ENCODE measurements at places on chromosomes 16 and 17.
A peak's percentile ranks its signal among the peaks of the same experiment; 100 is the strongest.

DNA sequence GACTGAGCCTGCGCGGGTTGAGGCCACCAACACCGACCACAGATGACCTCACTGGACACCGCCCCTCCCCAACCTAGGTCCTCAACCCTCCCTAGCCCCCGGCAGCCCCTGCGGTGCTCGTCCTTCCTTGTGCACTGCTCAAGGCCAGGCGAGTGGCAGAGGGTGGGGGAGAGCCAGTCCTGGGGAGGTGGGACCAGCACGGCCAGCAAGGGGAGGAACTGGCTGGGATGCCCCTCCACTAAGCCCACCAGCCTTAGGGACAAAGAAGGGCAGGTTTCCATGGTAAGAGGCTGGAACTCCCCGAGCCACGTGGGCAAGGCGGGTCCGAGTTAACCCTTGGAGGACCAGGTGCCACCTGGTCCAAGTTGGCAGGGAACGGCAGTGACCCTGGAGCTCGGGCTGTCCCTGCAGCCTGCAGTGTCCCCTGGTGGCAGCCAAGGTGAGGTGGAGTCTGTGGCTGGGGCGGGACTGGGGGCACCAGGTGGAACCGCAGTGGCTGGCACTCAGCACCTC lies 9.2 kb downstream of the FSCN2 start:
- H3K4me3 ChIP-seq: no peak overlapping the region
- no peaks in the 10 kb centered on the region for H3K36me3 ChIP-seq
- DNase-seq: no peak
- H3K27ac ChIP-seq: no peak overlapping the region

DNA sequence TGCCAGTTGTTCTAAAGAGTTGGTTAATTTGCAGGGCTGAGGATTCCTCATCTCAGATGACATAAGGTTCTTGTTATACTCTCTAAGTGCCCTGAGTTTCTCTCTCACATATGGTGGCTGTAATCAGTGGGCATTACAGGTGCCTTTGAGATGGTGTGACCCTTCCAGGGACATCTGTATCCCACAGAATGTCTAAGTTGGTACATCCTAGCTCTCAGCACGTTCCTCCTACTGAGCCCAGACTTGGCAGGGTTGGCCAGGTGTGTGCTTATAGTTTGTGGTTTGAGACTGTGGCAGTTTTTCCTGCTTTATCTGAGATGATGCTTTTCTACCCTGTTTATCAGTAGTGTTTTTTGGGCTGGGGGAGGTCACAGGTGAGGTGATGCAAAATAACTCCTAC lies 36.3 kb downstream of the SPECC1 start:
- no peaks in the 10 kb centered on the region for H3K4me1 ChIP-seq
- no peaks in the 10 kb centered on the region for H3K36me3 ChIP-seq
- no peak overlapping the region for H3K27ac ChIP-seq
- H3K4me3 ChIP-seq: no peak overlapping the region

- H3K4me1 ChIP-seq: no peaks in the 10 kb centered on the region
- peaks cover 12% of the 10 kb centered on the region for H3K36me3 ChIP-seq
- H3K4me3 ChIP-seq: no peak overlapping the region
- DNase-seq: no peak
- H3K27me3 ChIP-seq: no peaks in the 10 kb centered on the region
Measured at GRCh38 chr16:67653128-67653788, 6.8 kb downstream of the ACD start.

DNA sequence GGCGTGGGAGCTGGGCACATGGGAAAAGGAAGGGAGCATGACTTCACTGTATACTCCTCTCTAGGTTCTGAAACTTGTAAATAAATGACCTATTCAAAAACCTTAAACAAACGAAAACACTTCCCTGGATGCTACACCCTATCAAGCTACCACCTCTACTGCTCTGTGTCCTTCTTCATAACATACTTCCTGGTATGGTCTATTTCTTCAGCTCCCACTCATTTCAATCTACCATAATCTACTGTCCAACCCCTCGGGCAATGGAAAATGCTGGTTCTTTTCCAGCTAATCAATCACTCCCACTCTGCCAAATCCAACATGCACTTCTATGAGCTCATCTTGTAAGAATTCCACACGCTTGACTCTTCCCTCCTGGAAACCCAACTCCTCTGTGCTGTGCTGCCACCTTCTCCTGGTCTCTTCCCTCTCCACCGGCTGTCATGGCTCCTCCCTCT lies 42.4 kb downstream of the AMFR start:
- no peaks in the 10 kb centered on the region for H3K27me3 ChIP-seq
- H3K4me3 ChIP-seq: no peak overlapping the region
- DNase-seq: no peak
- H3K27ac ChIP-seq: no peak overlapping the region
- H3K36me3 ChIP-seq: peaks cover 5% of the 10 kb centered on the region

DNA sequence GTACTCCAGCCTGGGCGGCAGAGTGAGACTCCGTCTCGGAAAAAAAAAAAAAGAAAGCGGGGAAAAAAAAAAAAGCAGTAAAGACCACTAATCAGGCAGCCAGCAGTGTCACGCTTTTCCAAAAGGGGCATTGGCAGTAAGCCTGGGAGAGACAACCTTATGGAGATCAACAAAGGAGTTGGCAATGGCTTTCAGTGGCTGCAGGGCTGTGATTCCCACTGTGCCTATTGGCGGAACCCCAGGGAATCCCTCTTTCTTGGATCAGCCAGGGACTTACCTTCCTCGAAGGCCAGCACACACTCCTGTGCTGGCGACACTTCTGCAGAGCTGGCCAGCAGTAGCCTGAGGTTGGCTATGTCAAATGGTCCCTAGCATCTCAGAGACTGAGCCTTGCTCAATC lies 43.2 kb upstream of the ZFHX3 start:
- no peak for DNase-seq
- no peaks in the 10 kb centered on the region for H3K4me1 ChIP-seq
- H3K27ac ChIP-seq: no peak overlapping the region
- no peaks in the 10 kb centered on the region for H3K27me3 ChIP-seq

- no peaks in the 10 kb centered on the region for H3K36me3 ChIP-seq
- no peaks in the 10 kb centered on the region for H3K27me3 ChIP-seq
- H3K4me3 ChIP-seq: no peak overlapping the region
- H3K4me1 ChIP-seq: no peaks in the 10 kb centered on the region
- H3K27ac ChIP-seq: no peak overlapping the region
- DNase-seq: peak; percentile 8
Measured at GRCh38 chr16:20216591-20217217, 110.6 kb downstream of the GP2 start.

GRCh38 chr17:50191359-50192143 lies 9.9 kb downstream of the COL1A1 start:
- H3K27me3 ChIP-seq: no peaks in the 10 kb centered on the region
- no peak overlapping the region for H3K27ac ChIP-seq
- H3K4me1 ChIP-seq: peaks cover 18% of the 10 kb centered on the region
- no peak overlapping the region for H3K4me3 ChIP-seq

- no peaks in the 10 kb centered on the region for H3K4me1 ChIP-seq
- H3K27ac ChIP-seq: no peak overlapping the region
- DNase-seq: no peak
- H3K27me3 ChIP-seq: no peaks in the 10 kb centered on the region
Measured at GRCh38 chr16:81693041-81693743, 85.9 kb upstream of the PLCG2 start.

DNA sequence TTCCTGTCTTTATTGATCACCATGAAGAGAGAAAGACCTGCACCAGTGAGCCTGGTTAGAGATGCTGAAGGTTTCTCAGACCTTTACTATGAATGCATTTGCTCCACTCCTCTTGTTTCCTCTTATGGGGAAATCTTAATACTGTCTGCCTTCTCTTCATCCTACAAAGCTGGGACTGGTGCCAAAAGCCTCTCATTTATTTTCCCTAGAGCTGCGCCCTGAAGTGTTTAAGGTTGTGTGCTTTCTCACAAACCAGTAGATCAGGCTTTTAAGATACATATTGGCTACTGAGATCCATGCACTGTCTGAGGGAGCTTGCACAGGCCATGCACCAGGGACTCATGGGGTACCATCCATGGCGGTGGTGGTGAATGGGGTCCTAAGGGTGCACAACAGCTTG lies 286.1 kb upstream of the PMFBP1 start:
- H3K27ac ChIP-seq: no peak overlapping the region
- H3K36me3 ChIP-seq: no peaks in the 10 kb centered on the region
- H3K4me1 ChIP-seq: no peaks in the 10 kb centered on the region
- no peak overlapping the region for H3K4me3 ChIP-seq

GRCh38 chr17:35766903-35767510 lies 6.3 kb downstream of the C17orf50 start:
- H3K4me3 ChIP-seq: no peak overlapping the region
- H3K27ac ChIP-seq: no peak overlapping the region
- H3K36me3 ChIP-seq: no peaks in the 10 kb centered on the region
- H3K4me1 ChIP-seq: peaks cover 5% of the 10 kb centered on the region
- no peak for DNase-seq
- no peaks in the 10 kb centered on the region for H3K27me3 ChIP-seq

GRCh38 chr17:10836966-10837590 lies 809 bp downstream of the PIRT start:
- no peak overlapping the region for H3K27ac ChIP-seq
- H3K4me3 ChIP-seq: no peak overlapping the region
- H3K4me1 ChIP-seq: no peaks in the 10 kb centered on the region
- DNase-seq: no peak

DNA sequence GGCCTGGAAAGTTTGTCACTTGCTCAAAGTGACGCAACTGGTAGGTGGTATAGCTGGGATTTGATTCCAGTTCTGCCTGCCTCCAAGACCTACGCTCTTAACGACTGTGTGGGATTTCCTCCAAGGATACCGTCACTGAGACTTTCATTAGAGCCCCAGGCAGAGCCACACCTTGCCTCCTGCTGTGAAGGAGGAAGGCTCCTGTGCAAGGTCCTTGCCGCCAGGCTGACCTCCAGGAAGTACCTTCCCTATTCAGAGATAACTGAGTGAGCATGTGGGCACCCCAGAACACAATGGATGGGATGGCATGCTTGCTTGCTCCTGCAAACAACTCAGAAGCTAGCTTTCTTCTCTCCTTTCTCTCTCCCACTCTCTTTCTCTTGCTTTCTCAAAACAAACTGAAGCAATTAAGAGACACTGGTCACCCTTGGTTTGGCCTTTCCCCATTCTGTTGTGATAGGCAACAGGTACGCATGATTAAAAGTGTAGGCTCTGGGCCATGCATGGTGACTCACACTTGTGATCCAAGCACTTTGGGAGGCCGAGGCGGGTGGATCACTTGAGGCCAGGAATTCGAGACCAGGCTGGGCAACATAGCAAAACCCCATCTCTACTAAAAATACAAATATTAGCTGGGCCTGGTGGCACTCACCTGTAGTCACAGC lies 30.7 kb downstream of the CACNG3 start:
- H3K36me3 ChIP-seq: no peaks in the 10 kb centered on the region
- H3K27ac ChIP-seq: no peak overlapping the region
- no peaks in the 10 kb centered on the region for H3K4me1 ChIP-seq
- DNase-seq: no peak
- H3K4me3 ChIP-seq: no peak overlapping the region
- H3K27me3 ChIP-seq: peaks cover 5% of the 10 kb centered on the region

DNA sequence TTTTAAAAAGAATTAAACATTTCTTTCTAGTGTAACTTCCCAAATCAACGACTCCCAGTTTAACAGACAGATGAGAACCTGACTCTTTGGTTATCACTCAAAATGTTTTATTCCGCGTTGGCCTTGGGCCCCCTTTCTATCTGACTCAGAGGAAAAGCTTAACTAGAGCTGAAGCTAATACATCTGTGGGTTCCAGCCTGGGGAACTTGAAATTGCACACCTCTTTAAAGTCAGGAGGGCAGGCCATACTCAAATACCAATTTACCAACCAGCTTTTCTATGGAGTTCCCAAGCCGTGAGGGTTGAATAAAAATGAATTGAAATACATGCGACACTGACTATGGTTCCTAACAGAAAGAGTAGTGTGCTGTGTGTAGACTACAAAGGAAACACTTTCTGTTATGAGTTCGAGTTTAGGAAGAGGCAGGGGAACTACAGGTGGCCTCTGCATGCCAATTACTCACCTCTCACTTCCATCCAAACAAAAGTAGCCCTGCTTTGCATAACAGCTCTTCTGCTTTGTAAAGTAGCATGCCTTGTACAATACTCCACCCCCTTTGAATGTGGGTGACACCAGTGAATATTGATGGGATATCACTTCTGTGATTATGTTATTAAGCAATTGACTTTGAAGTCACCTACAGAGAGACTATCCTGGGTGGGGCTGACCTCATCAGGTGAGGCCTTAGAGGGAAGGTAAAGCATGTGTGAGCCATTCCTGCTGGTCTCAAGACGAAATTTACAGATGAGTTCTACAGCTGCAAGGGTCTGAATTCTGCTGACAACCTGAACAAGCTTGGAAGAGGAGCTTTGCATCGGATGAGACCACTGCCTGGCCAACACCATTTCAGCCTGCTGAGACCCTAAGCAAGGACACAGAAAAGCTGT lies 92.1 kb downstream of the WDR59 start:
- peak overlapping the region; percentile 38 for H3K27ac ChIP-seq
- H3K4me3 ChIP-seq: no peak overlapping the region
- H3K27me3 ChIP-seq: no peaks in the 10 kb centered on the region
- DNase-seq: peak; percentile 34
- H3K36me3 ChIP-seq: peaks cover 4% of the 10 kb centered on the region
- peaks cover 6% of the 10 kb centered on the region for H3K4me1 ChIP-seq

DNA sequence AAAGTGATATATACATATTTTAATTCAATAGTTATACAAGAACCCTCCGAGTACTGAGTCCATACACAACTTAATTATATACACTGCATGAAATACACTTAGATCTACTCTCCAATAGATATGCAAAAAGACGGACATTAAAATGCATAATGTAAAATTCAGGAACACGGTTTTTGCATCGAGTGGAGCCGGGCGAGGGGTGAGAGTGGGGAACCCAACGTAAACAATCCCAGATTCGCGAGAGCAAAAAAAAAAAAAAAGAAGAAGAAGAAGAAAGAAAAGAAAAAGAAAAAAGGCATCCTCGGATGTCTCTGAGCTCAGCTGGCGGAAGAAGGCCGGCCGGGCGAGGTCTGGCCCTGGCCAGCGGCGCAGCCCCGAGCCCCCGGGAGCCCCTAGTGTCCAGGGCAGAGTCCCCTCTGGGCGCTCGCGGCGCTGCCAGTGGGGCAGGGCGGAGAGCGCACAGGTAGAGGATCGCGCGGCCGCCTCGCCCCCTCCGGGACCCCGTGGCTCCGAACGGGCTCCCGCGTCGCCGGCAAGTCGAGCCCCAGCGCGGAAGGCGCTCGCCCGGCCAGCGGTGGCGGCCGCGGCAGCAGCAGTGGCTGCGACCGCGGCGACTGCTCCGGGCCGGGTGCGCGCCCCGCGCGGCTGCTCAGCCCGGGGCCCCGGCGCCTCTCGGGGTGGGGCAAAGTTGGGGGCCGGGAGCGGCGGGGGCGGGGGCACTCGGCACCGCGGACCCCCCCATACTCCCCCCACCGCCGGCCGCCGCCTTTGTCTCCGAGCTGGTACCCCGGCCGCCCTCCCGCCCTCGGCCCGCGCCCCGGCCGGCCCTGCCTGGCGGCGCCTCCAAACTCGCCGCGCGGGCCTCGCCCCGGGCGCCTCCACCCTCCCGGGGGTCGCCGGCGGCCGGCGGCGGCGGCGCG lies 9.6 kb upstream of the ZFHX3 start:
- no peak for DNase-seq
- peaks cover 11% of the 10 kb centered on the region for H3K27me3 ChIP-seq
- peak overlapping the region; percentile 73 for H3K4me3 ChIP-seq
- peaks cover 13% of the 10 kb centered on the region for H3K4me1 ChIP-seq
- H3K36me3 ChIP-seq: no peaks in the 10 kb centered on the region

Measured in GM12878 (cell line).